ENCODE measurements at places on chromosomes 1 and 21.

- DNase-seq: peak; percentile 31
These were observed 11.1 kb downstream of the PTPN14 start for GRCh38 chr1:214540324-214540723.

DNA sequence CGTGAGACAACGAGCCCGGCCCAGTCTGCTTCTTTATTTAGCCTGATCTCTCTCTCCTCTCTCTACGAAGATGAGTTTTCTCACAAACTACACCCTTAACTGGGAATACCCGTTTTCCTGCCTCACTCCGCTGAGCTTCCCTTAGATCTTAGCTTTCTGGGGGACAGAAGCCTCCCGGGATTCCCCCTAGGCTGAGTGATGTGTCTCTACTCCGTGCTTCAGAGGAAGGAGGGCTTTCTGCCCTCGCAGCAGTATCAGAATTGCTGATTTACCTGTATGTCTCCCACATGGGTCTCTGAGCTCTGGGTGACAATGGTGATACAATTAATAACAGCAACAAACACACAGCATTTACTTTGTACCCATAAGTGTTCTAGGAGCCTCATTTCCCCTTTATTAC lies 1.0 kb downstream of the ZBTB17 start:
- DNase-seq: no peak

- no peak for DNase-seq
These were observed 7.6 kb downstream of the KPNA6 start for GRCh38 chr1:32115496-32115895.

DNA sequence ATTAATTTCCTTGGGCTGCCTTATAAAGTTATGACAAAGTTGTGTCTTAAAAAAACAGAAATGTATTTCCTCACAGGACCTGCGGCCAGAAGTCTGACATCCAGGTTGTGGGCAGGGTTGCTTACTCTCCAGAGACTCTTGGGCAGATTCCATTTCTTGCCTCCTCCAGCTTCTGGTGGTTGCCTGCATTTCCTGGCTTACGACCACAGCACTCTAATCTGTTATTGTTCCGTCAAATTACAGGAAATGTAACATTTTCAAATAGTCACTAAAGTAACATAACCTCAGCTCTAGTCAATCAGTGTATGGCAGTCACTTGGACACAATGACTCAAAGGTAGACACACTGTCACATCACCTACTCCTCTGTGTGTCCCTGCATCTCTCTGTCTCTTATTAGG lies 226.8 kb downstream of the DNAH14 start:
- DNase-seq: no peak

- DNase-seq: no peak
These were observed 17.4 kb downstream of the TCEA3 start for GRCh38 chr1:23407016-23407630.

DNA sequence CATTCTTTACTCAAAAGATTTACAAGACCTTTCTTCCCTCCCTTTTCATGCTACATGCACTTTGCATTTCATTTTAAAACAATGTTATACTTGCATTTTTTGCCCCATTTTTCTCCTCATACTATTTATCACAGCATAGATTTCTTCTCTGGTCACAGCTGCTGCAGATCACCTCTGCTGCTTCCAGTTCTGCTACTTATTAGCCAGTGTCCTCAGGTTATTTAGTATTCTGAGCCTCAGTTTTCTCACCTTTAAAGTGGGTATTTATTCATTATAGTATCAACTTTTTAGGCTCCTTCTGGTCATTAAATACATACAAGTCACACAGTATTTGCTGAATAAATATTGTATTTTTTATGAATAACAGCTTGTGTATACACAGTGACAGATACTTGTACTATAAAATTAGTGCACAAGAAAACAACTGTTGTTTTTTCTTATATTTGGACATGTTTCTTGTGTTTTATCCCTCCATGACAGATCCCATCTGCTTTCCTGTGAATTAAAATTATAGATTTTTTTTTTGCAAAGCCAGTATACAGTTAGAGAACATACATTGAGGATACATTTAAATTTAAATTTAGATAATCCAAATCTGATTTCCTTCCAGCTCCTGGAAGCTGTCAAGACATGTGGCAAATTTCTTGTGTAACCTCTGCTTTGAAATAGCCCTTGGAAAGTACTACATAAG lies 85.3 kb upstream of the BCL10 start:
- DNase-seq: no peak

DNA sequence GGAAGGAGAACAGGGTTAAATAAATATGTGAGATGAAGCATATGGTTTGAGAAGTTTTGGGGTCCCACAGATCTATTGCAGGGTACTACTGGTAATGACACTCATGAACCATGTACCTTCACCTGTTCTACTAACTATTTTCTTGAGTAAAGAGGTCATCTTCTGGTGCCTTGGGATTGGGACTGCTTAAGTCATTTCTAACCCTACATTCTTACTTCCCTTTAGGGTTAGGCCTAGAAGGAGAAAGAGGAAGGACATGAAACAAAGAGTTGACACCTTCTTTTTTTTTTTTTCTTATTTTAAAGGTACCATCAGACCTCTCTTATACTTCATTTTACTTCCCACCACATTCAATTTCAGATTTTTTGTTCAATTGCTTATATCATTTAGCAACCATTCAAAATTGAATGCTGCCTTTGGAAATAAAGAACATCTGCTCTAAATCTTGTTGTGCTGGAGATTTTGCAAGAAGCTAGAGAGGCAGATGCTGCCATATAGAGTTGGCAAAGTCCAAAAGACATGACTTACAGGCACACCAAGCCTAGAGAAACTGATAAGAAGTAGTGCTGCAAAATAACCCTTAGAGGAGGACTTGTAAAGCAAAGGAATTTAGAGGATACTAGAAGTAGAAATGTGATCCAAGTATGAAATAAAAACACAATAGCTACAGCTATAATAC lies 374.4 kb upstream of the ST6GALNAC5 start:
- DNase-seq: no peak

DNA sequence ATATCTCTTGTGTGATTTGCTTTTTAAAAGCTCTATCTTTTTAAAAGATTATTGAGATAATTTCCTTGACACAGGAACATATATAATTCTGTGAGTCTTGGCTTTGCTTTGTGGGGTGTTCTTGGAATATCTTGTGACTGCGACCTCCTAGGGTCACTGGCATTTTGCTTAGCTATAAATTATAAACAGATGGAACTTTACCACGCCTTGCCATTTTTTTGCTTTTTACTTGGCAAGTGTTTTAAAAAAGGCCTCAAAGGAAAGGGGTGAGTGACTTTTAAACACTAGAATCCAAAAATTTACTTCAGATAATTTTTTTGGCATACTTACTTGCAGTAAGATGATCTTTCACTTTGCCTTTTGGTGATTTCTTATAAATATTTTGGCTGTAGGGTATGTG lies 43.6 kb downstream of the ALG6 start:
- DNase-seq: no peak
